Activated T-helper 1 cell treated with anti-CD3 and anti-CD28 coated beads, Interleukin-12 subunit alpha, Interleukin-12 subunit beta, Interleukin-2, Interleukin-4 antibody, amounts not matched to agents 30 ng/mL and 10 ng/mL and 1 ng/mL, durations not matched to agents 14 hours and 24 hours and 36 hours (primary cell): ENCODE measurements at places on chromosomes 12 and 14. TPM values are rescaled to one million over a fixed set of nuclear protein-coding genes. Genes with fewer than 3 reads are reported as not detected.

The TDRD9 gene
- not detected in 2 replicates for total RNA-seq

The TFCP2 gene
- total RNA-seq = 49.1 and 49.8 TPM in 2 replicates

The L3HYPDH gene
- 14.0 and 15.9 TPM in 2 replicates for total RNA-seq

The DPPA3 gene
- total RNA-seq = not detected in 2 replicates

The OTOGL gene
- total RNA-seq = 0.21 TPM in 1 of 2 replicates, not detected in the other

- no peak overlapping the region for H3K4me3 ChIP-seq
- no peaks in the 10 kb centered on the region for H3K36me3 ChIP-seq
- no peak for DNase-seq
- no peaks in the 10 kb centered on the region for H3K4me1 ChIP-seq
- H3K27ac ChIP-seq = no peak overlapping the region
Observed at GRCh38 chr14:59728304-59728703, 142.3 kb downstream of the RTN1 start.

- no peaks in the 10 kb centered on the region for H3K4me1 ChIP-seq
- H3K27ac ChIP-seq = no peak overlapping the region
- DNase-seq = no peak
- no peaks in the 10 kb centered on the region for H3K27me3 ChIP-seq
- H3K4me3 ChIP-seq = no peak overlapping the region
Observed at GRCh38 chr12:72081777-72082176, 143.1 kb downstream of the TPH2 start.

DNA sequence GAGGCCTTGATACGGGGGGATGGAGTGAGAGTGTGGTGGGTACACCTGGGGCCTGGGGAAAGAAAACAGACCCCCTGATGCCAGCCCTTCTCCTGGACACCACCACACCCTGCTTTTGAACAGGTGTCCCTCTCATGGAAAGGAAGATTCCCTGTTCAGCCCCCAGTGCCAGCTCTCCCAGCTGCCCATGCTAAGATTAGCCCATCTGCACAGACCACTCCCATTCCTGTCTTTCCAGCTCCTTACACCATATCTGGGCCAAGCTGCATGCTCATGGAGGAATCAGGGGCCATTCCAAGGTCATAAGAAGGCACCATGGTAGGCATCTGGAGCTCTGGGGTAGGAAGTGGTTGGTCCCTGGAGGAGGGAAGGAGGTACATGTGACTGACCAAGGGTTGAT lies 9.6 kb downstream of the NAB2 start:
- peaks cover 30% of the 10 kb centered on the region for H3K4me1 ChIP-seq
- H3K4me3 ChIP-seq = no peak overlapping the region
- peaks cover 2% of the 10 kb centered on the region for H3K27me3 ChIP-seq
- peaks cover 51% of the 10 kb centered on the region for H3K36me3 ChIP-seq
- H3K27ac ChIP-seq = peak overlapping the region; percentile 11

- peaks cover 2% of the 10 kb centered on the region for H3K36me3 ChIP-seq
- no peaks in the 10 kb centered on the region for H3K27me3 ChIP-seq
- H3K4me3 ChIP-seq = peak overlapping the region; percentile 89
- DNase-seq = no peak
Observed at GRCh38 chr14:81169711-81170103, 51.1 kb downstream of the GTF2A1 start.

GRCh38 chr12:96249196-96250118 lies 55.3 kb downstream of the ELK3 start:
- H3K27ac ChIP-seq = peak overlapping the region; percentile 69
- no peak for DNase-seq
- H3K27me3 ChIP-seq = peaks cover 1% of the 10 kb centered on the region
- H3K36me3 ChIP-seq = peaks cover 49% of the 10 kb centered on the region
- peaks cover 47% of the 10 kb centered on the region for H3K4me1 ChIP-seq

DNA sequence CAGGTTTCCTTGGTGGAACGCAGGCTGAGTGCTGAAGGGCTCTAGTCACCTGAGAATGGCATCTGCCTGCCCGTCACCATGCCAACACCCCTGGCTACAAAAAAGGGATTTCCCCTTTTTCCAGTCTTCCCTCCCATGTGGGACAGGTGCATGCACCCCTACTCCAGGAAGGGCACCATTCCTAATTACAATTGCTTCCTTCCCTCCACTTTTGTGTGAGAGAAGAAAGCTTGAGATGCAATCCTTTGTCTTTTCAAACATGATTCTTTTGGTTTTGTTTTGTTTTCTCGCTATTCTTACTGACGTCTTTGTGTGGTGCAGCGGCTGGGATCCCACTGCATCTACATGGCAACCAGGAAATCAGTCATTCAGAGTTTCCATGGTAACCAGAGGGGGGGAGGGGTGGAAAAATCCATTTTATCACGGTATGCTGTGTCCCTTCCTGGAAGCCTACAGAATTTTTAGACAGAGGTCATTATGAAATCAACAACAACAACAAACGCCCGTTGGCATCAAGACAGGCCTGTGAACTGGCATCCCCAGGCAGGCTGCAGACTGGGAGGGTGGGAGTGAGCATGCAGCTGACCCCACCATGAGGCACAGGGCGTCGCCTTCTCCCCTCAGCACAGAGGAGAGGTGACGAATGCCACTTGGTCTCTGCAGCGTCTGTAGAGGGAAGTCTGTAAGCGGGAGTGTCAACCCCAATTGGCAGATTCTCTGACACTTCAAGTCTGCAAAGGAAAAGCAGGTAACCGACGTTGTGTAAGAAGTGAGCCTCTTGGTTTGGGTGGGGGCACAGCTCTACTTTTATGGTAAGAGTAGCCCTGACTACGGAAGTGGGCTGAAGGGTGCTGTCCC lies 13.6 kb upstream of the GNG2 start:
- H3K27ac ChIP-seq = peak overlapping the region; percentile 98
- H3K27me3 ChIP-seq = no peaks in the 10 kb centered on the region
- DNase-seq = peak; percentile 86

DNA sequence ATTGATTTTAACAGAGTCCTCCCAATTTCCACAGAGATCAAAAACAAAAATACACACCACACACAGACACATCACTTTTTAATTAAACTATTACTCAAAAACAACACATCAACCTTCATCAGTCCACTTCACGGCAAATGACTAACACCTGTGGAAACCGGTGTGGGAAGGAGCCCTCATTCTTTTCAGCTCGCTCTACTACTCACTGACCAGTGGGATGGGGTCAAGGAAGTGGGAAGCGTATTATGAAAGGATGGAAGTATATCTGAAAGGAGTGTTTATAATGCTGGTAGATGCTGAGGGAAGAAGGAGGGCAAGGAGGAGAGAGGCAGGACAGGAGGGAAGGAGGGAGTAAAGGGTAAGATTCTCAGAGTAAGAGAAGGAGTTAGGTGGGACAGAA lies 156.5 kb downstream of the EPS8 start:
- no peaks in the 10 kb centered on the region for H3K36me3 ChIP-seq
- no peak overlapping the region for H3K27ac ChIP-seq
- no peaks in the 10 kb centered on the region for H3K4me1 ChIP-seq
- no peak for DNase-seq

- no peak overlapping the region for H3K27ac ChIP-seq
- H3K27me3 ChIP-seq = peaks cover 8% of the 10 kb centered on the region
- H3K36me3 ChIP-seq = no peaks in the 10 kb centered on the region
- H3K4me3 ChIP-seq = no peak overlapping the region
Observed at GRCh38 chr12:43655586-43655985, 103.0 kb downstream of the PUS7L start.
